Renal cortex interstitium (tissue), 15 donors: ENCODE measurements at places on chromosomes 11 and 22.

GRCh38 chr22:22349455-22349836, 104.9 kb downstream of the VPREB1 start:
- DNase-seq, result no peak

DNA sequence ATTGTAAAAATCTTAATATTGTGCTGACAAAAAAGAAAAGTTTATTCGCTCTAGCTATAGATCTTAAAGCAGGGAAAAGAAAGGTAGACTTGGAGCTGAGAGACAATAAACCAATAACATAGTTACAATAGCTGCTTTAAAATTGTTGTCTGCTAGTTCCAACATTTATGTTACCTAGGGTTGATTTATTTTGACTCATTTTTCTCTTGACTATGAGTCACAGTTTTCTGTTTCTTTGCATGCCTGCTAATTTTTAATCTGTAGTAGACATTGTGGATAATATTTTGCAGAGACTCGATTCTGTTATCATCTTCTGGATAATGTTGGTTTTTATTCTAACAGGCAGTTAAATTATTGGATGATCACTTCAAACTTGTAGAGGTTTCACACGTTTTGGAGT, 83.1 kb upstream of the TRPC6 start:
- DNase-seq, result no peak

GRCh38 chr22:35397095-35397904, 2.6 kb upstream of the MCM5 start:
- peak; percentile 82 for DNase-seq

GRCh38 chr22:47446821-47447810, 684.7 kb downstream of the TBC1D22A start:
- DNase-seq, result no peak

- no peak for DNase-seq
These were observed 110.5 kb downstream of the ATG16L2 start for GRCh38 chr11:72924568-72925190.

DNA sequence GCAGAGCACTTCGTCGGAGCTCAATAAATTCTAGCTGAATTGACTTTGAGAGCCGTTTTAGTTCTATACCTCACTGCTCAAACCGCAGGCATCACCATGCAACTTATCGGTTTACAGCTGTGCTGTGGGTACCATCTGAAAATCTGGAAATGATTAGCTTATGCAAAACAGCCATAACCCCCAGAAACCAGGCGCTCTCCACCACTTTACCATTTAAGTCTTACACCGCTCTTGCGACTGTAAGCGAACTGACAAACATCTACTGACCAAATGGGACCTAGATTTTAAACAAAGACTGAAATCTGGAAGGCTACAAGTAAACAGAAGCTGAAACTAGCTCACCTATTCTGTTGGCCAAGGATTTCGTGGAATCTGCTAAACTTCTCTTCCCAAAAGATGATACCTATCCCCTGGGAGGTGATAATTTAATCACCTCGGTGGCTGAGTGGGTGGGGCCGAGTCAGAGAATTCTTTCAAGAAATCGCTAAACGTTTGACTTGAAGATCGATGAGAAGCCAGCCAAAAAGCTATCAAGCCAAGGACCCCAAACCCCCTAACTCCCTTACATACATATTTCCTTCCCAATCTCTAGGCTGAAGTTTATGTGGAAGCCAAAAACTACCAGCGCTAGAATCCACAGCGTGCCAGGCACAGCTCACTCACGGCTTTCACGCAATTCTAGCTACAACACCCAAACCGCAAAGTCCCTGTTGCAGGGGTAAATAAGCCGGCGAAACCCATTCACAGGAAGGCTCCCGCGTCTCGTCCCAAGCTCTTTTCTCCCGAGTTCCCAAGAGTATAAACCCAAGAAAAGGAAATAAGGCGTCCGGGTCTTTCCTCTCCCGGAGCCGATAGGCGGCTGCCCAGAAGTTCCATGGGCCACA, 644 bp downstream of the SPTY2D1 start:
- no peak for DNase-seq

- no peak for DNase-seq
These were observed 12.7 kb upstream of the C11orf91 start for GRCh38 chr11:33713151-33713855.

DNA sequence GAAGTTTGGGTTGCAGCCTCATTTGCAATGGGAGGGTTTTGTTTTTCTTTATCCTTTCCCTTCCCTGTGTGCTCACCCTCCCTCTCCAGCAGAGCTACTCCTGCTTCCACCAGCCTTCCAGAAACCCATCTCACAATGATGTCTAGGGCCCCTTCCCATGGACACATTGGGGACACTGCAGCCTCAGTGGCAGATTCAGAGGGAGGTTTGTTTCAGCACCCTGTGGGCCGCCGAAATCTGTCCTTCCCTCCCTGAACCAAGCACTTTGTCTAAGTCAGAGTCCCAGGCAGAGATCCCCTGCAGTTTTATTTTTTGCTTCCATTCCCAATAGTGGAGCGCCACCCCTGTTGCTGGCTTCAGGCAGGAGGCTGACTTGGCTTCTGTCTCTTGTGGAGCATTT, 8.6 kb upstream of the SYNGR1 start:
- no peak for DNase-seq

DNA sequence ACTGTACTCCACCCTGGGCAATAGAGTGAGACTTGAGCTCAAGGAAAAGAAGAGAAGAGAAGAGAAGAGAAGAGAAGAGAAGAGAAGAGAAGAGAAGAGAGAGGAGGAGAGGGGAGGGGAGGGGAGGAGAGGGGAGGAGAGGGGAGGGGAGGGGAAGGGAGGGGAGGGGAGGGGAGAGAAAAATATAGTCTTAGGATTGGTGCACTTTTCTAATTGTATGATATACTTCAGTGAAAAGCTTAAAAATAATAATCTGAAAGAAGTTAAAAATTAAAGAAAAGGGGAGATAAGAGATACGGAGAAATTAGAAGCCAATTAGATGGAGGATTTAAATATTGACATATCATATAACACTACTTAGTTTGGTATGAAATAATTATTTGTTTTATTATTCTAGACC, 19.3 kb downstream of the OR52A5 start:
- no peak for DNase-seq

- no peak for DNase-seq
These were observed 68.2 kb upstream of the SESN3 start for GRCh38 chr11:95299078-95299679.
